ENCODE measurements at places on chromosomes 4 and X.

GRCh38 chr4:10808591-10808990 is 124.0 kb upstream of the CLNK start:
- DNase-seq = no peak

DNA sequence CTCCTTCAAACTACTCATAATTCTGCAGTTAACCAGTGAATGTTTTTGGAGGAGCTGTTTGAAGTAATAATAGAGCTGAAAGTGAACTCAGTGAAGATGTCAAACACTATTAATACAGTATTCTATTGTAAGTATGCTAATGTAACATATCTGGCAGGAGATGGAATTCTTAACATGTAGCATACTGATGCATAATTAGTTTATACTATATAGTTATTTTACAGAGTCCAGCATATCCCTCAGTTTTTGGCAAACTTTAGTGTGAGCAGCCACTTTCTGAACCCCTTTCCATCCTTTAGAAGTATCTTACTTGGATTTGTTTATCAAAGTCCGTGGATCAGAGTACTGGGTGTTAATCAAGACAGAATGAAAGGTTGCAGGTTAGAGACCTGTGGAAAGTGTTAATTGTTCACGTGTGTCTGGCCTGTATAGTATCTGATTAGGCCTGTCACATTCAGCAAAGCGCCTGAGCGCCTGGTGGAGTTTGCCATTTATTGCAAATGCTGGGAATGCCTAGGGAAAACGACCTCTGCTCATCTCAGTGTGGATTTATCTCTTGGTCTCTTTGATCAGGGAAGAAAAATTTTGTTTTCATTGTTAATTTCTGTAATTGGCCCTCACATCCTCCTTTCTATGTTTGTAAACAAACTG is 251.7 kb upstream of the MAD2L1 start:
- DNase-seq = no peak

DNA sequence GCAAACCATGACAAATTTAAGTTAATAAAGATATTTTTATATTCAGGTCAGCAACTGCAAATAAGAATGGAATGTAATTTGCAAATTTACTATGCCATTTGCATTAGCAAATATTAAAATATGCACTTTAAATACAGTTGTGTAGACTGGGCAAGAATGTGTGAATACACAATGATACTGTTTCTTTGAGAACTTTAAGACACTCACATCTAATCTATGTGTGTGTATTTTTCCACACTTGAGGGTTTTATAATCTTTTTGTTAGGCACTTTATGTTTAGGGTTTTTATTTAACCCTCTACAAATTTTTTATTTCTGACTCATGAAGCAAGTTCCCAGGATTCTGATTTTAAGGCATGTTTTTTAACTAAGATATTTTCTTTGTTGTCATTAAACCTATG is 23.9 kb upstream of the NDNF start:
- DNase-seq = no peak

DNA sequence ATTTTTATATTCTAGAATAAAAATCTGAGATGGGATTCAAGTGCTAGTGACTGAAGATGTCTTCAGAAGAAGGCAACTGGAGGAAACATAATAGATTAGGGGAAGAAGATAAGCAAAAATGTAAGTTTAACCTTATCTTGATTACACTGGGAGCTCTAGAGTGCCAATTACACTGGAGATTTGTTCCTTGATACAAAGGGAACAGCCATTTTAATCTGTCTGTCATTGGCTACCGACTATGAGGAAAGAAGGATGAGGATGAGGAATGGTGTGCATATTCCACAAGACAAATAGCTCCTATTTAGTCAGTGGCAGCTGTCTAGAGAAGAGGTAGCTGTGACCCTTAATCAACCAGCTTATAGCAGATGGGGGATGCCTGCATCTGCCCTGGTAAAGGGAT is 1034.5 kb upstream of the IGFBP7 start:
- DNase-seq = no peak

- DNase-seq = no peak
Measured at GRCh38 chr4:84796394-84796793, 170.1 kb downstream of the WDFY3 start.

GRCh38 chr4:13539619-13540445 is 4.5 kb downstream of the NKX3-2 start:
- DNase-seq = no peak

DNA sequence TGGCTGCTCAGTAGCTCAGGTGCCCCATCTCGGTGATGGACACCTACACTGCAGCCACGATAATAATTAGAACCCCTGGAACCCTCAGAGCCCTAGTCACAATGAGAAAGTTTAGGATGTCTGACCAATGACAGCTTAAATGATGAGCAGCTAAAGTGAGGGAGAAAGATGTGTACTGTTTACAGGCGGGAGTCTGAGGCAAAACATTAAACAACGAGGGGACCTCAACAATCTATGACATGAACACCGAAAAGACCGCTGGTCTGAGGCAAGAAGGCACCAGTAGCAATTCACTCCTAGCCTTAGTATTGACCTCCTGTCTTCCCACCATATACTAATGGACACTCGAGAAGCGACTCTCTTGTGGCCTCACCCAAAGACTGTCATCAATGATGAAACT is 369.5 kb upstream of the SMIM31 start:
- no peak for DNase-seq

- DNase-seq = no peak
Measured at GRCh38 chr4:181528570-181529184, 714.5 kb upstream of the TENM3 start.

DNA sequence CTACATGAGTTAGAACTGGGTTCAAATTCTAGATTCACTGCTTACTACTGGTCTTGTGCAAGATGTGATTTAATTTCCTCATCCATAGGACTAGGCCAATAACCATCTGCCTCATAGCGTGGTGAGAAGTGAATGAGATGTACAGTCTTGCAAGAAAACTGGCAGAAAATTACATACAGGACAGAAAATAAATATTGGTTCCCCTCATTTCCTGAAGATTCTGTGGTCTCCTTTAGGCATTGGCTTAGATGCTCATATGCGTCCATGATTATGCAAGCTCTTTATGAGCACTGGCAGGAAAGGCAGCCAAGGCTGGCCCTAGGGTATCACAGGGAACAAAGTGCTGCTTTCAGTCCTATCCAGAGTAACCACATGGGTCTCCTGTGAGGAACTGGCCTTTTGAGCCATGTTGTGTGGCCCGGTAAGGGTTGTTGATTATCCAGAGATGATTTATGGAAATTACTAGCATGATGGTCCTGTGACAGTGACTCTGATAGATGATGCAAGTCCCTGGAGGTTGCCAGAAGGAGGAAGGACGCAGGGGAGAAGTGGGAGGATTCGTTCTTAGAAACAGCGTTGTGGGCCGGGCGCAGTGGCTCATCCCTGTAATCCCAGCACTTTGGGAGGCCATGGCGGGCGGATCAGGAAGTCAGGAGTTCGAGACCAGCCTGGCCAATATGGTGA is 9.9 kb upstream of the MOB1B start:
- no peak for DNase-seq

GRCh38 chr4:78735697-78736096 is 40.5 kb upstream of the BMP2K start:
- DNase-seq = no peak

DNA sequence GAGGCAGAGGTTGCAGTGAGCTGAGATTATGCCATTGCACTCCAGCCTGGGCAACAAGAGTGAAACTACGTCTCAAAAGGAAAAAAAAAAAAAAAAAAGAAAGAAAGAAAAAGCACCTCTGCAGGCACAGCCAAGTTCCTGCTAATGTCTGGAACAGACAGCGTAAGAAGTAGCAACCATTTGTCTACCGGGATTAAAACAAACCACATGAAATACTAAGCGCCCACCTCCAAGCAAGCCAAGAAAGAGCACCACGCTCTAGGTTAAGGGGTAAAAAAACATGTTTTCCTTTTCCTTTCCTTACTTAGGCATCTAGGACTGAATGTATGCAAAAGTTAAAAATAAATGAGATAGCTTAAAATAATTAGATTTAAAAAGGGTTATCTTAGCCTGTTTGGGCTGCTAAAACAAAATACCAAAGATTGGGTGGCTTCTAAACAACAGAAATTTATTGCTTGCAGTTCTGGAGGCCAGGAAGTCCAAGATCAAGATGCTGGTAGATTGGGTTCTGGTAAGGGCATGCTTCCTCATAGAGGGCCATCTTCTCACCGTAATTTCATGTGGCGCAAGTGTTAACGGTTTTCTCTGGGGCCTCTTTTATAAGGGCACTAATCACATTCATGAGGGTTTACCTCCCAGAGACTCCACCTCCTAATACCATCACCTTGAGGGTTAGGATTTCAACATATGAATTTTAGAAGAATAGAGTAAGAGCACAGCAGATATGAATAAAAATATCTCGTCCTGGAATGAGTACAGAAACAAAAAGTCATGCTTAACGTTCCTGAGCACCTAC is 12.3 kb downstream of the GPC4 start:
- no peak for DNase-seq

DNA sequence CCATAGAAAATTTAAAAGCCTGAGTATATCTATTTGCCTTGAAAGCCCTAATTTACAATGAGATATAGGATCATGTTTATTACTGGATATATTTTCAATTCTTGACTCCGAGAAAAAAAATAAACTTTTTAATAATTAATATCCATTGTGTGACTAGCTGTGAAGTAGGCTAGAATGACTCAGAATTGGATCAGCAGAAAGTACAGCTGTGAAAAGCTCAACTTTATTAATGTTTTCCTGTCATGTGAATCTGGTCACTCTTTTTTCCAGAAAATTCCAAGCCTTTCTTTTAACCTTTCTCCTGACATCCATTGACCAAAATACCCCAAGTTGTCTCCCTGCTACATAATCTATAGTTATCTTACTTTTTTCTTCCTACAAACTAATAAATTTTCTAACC is 171.8 kb upstream of the PACRGL start:
- DNase-seq = no peak

- no peak for DNase-seq
Measured at GRCh38 chr4:186584912-186585311, 29.5 kb upstream of the MTNR1A start.

DNA sequence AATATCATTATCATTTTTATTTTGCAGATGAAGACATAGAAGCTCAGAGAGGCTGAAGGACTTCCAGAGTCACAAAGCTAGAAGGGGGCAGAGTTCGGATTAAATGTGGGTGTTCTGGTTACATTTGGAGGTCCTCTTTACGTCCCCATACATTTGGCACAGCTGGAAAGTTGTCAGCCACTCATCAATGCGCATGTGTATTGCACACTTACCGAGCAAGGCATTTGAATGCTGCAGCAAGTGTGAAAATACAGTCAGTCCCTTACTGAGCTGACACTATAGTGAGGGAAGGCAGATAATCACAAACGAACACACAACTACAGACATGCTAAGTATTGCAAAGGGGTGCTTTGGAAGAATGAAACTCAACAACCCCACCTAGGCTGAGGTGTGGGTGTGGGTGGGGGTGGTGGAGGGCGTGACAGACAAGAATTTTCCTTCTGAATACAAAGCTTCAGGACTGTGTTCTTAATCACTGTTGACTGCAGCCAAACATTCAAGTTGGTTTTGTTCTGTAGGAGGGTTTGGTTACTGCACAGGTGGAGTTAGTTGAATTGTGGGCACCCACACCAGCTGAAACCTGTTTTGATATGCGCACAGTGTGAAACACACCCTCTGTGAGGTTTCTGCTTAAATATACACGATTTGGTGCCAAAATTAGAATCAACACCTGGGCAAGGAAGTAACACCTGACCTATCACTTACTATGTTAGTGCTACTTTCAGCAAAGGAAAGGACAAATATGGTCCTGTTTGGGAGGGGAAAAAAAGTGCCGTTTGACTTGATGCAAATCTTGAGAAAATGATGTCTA is 72.4 kb downstream of the COQ2 start:
- DNase-seq = no peak

DNA sequence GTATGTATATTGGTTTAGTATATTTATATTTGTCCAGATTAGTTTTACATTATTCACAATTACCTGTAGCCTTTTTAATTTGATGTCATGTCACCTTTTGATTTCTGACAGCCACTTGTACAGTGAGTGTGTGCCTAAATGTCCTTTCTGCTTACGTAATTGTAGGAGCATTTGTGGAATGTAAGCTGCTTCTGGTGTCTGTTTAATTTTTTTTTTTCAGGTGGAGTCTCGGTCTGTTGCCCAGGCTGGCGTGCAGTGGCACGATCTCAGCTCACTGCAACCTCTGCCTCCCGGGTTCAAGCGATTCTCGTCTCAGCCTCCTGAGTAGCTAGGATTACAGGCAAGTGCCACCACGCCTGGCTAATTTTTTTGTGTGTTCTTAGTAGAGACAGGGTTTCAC is 91.2 kb upstream of the XAGE2 start:
- DNase-seq = no peak

DNA sequence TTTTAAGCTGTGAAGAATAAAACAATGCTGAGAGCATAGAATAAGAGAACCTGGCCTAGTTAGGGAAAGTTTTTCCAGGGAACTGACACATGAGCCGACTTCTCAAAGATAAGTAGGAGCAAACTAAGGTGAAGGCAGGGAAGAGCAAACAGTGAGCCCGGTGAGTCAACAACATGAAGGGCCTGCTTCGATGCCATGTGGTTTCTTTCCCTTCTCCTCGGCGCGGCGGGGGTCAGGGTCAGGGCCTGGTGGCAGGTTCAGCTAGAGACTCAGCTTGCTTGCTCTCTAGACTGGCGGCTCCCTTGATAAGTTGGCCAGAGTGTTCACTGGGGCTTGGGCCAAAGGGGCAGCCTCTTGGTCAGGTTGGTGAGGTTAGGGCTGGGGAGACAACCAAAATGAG is 81.1 kb downstream of the DLG3 start:
- no peak for DNase-seq

DNA sequence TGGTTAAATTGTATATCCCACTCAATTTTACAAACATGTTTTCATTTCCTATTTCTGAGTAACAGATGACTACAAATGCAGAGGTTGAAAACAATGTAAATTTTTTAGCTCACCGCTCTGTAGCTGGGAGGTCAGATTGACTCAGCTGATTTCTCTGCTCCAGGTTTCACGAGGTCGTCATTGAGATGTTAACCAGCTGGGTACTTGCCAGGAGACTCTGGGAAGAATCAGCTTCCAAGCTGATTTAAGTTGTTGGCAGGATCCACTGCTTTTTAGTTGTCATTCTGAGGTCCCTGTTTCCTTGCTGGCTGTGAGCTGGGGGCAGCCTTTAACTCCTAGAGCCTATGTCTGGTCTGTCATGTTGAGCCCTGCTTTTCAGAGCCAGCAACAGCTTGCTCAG is 864.3 kb upstream of the AGA start:
- DNase-seq = no peak

GRCh38 chr4:20318909-20319277 is 67.2 kb downstream of the SLIT2 start:
- no peak for DNase-seq

DNA sequence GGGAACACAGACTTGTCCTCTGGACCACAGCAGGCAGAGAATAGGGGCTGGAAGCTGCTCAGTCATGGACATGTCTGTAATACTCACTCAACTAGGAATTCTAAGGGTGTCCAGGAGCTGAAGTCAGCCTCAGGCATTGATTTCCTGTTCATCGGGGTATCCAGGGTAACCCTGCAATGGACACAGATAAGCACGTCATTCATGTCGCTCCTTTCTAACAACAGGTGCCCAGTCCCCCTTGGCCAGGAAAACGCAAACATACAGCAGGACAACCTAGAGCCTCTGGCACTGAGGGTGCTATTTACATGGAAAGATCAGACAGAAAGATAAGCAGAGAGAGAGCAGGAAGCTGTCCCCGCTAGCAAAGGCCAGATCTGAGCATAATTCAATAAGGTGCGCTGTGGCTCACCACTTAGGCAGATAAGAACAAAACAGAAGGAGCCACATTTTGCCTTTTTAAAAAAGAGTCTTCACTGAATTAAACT is 21.3 kb downstream of the QDPR start:
- DNase-seq = no peak
